CD4-positive, alpha-beta T cell treated with Interleukin-6 at 100 ng/mL for 8 hours (primary cell): ENCODE measurements at places on chromosomes 7 and 10.

DNA sequence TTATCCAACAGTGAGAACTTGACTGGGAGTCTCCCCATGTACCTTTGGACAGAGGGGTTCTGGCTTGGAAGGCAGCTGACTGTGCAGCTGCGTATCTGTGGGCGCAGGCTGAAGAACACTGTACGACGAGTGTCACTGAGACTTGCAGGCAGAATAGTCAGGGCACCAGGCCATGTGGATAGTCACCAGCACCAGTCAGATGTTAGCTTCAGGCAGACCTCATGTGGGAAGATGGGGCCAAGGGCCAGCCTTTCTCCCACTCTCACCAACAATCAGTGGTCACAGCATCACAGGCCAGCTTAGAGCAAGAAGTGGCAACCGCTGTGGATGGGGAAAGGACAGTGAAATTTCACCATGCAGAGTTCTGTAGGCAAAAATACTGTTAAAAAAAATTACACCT is 43.4 kb upstream of the GJD4 start:
- DNase-seq: no peak

GRCh38 chr10:102832248-102832647 is 5.0 kb downstream of the CYP17A1 start:
- no peak for DNase-seq

GRCh38 chr10:54478601-54479000 is 322.4 kb downstream of the PCDH15 start:
- no peak for DNase-seq

DNA sequence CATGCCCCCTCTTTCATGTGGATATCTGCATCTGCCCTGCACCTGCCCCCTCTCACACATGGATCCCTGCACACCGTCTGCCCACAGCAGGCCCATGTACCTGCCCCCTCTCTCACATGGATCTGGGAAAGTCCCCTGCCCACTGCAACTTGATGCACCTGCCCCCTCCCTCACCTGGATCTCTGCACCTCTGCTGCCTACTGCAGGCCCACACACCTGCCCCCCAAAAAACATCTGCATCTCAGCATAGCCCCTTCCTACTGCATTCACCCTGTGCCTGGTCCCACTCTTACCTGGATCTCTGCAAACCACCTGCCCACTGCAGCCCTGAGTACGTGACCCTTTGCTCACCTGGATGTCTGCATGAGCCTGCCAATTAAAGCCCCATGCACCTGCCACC is 479.8 kb downstream of the PTPRN2 start:
- no peak for DNase-seq

GRCh38 chr7:17907014-17907413 is 33.3 kb downstream of the SNX13 start:
- no peak for DNase-seq

GRCh38 chr10:68561865-68562649 is 1.9 kb downstream of the TET1 start:
- no peak for DNase-seq

GRCh38 chr7:158941821-158942605 is 85.7 kb downstream of the DYNC2I1 start:
- DNase-seq: no peak

DNA sequence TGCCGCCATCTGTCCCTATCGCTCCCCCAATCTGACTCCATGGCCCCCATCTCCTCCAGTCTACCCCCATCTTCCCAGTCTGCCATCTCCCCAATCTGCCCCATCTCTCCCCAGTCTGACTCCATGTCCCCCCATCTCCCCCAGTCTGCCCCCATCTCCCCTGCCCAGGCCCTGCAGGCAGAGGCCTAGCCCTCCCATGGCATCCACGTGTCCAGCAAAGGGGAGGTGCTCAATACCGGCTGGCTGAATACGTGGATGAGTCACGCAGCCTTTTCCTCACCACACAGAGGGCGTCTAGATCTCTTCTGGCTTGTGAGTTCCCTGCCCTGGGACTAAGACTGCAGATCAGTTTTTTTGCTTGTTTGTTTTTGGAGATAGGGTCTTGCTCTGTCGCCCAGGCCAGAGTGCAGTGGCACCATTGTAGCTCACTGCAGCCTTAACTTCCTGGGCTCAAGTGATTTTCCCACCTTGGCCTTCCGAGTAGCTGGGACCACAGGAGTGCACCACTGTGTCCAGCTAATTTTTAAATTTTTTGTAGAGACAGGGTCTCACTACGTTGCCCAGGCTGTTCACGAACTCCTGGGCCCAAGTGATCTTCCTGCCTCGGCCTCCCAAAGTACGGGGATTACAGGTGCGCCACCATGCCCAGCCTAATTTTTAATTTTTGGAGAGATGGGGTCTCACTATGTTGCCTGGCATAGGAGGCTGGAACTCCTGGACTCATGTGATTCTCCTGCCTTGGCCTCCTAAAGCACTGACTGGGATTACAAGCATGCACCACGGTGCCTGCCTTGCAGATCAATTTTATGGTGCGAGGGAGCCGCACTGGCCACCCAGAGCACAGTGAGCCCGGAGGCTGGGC is 15.3 kb upstream of the GPR146 start:
- peak; percentile 66 for DNase-seq

DNA sequence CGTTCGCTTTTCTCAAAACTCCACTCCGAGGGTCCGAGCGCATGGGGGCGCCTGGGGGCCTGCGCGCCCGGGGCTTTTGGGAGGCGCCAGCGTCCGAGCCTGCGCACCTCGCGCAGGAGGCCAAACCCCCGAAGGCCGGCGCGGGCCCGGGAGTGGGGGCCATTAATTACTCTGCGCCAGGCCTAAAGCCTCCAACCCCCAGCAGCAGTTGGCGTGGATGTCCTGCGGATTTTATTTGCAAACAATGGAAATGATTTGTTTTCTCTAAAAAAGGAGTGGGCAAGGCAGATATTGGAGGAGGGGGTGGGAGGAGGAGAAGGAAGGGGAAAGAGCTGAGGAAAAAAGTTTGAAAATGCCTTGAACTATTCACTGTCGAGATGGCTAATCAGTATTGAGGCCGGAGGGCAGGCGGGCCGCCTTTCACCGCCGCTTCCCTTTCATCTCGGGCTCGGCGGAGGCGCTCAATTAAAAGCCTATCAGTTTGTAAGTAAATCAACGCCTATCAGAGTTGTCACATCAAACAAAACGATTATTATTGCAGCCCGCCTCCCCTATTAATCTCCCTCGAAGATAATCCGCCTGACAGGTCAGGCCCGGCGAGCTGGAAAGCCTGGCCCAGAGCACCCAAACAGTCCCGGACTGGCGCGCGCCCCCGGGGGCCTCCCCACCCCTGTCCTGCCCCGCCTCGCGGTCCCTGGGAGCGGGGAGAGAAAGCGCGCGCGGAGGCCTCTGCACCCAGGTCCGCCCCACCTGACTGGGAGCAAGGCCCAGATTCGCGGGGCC is 3.4 kb upstream of the ZNF503 start:
- DNase-seq: no peak

DNA sequence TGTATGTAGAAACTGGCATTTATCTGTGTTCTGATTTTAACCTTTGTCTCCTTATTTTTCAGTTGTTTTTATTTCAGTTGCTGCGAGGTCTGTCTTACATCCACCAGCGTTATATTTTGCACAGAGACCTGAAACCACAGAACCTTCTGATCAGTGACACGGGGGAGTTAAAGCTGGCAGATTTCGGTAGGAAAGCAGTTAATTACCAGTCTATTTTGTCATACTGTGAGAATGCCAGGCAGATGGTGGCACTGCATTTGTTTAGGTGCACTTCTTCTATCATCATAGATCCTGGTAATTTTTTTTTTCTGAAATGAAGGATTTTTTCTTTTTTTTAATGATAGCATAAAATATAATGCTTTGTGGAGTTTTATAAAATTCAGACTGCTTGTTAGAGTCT is 321.4 kb downstream of the CDK14 start:
- DNase-seq: no peak

- DNase-seq: no peak
Observed at GRCh38 chr7:105073143-105073542, 59.1 kb downstream of the KMT2E start.

- no peak for DNase-seq
Observed at GRCh38 chr7:112571852-112572607, 91.2 kb downstream of the LSMEM1 start.

GRCh38 chr10:66836057-66836456 is 89.8 kb upstream of the LRRTM3 start:
- DNase-seq: no peak

GRCh38 chr7:105691082-105691679 is 109.9 kb upstream of the EFCAB10 start:
- DNase-seq: peak; percentile 62

- no peak for DNase-seq
Observed at GRCh38 chr10:51932530-51932929, 233.1 kb upstream of the CSTF2T start.

GRCh38 chr10:47237316-47238260 is 62.4 kb upstream of the GDF10 start:
- no peak for DNase-seq

DNA sequence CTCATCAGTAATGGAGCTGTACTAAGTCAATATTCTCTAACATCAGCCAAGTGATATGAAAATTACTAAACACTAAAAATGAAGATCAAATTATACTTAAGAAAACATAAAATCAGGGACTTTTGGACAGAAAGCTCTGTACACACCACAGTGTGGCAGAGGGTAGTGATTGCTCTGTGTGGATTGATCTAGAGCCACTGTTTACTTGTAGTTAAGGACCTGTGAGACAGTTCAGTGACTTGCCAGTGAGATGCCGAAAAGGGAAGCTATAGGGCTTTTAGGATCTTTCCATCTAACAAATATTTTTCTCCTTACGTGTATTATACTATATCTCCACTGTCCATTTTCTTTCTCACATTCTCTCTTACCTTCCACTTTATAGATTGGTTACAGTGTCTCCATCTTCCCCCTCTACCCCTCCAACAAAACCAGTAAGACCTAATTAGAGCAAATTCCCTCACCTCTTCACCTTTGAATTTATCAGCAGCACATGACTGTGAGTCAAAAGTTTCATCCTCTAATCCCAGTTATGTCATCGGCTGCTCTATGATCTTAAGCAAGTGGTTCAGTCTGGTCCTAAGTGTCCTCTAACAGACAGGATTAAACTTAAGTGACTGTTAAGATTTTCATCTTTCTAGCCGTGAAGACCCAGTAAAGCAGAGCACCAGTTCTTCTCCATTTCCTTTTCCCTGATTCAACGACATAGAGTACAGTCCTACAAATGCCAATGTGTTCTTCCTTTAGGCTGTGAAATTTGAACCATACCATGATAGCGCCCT is 6.9 kb downstream of the PIK3CG start:
- no peak for DNase-seq

GRCh38 chr10:24882047-24882698 is 70.2 kb downstream of the PRTFDC1 start:
- peak; percentile 73 for DNase-seq

- DNase-seq: no peak
Observed at GRCh38 chr10:109173121-109173520, 750.2 kb downstream of the XPNPEP1 start.

GRCh38 chr10:15461353-15462108 is 90.4 kb upstream of the FAM171A1 start:
- DNase-seq: no peak

DNA sequence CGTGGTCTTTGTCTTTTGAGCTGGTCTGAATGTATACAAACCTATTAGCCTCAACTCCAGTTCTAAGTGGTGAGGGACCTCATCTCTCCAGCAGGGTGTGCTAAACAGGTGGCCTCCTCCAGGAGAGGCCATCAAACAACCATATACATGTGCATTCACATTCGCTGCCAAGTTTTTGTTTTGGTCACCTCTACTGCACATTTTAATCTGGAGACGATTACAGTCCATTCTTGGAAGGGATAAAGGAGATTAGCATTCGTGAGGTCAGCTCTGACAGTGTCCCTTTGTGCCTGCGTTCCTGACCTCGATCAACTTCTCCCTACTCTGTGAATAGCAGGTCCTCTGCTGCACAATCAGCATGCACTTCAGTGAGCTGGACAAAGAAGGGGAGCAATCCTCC is 60.8 kb downstream of the RHOBTB1 start:
- no peak for DNase-seq

DNA sequence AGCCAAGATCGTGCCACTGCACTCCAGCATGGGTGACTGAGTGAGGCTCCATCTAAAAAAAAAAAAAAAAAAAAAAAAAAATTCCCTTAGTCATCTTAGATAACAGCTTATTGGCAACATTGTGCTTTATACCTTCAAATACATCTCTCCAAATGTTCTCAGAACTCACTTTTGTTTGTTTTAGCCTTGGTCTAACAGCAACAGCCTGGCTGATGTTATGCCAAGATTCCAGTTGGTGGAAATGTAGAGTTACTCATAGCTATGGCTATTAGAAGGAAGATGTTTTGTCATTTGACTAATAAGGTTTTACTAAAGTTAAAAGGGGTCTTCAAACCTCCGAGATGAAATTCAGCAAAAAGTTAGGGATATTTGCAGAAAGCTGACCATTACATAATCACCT is 481.4 kb downstream of the NEBL start:
- DNase-seq: no peak

DNA sequence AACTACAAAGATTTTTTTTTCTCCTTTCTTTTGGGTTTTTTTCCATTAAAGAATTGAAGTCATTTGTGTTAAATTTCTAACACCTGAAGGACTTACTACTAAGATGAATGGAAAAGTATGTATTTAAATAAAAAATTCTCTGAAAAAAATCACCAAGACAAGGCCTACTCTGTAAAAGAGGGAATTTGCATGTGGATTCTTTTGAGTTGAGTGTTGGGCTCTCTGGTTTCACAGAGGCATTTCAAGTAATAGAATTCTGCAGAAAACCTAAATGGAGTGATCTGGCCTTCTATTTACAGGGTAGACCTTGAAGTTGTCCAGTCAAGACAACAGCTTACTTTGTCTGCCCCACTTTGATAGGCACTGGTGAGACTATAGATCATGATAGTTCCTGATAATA is 4.1 kb downstream of the LRRC17 start:
- no peak for DNase-seq

DNA sequence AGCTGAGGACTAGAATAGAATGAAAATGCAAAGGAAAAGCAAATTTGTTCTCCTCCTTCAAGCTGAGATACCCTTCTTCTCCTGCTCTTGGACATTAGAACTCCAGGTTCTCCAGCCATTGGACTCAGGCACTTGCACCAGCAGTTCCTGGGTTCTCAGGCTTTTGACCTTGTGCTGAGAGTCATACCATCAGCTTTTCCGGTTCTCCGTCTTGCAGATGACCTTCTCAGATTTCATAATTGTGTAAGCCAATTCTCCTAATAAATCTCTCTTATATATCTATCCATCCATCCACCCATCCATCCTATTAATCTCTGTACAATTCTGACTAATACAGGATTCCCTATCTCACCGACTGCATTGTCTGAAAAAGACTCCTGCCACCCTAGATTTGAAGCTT is 108.3 kb downstream of the AHR start:
- no peak for DNase-seq

- DNase-seq: no peak
Observed at GRCh38 chr7:134246347-134246746, 70.4 kb downstream of the SLC35B4 start.

- no peak for DNase-seq
Observed at GRCh38 chr10:35959252-35959651, 317.2 kb upstream of the FZD8 start.

- no peak for DNase-seq
Observed at GRCh38 chr7:110399421-110399820, 691.5 kb upstream of the LRRN3 start.

DNA sequence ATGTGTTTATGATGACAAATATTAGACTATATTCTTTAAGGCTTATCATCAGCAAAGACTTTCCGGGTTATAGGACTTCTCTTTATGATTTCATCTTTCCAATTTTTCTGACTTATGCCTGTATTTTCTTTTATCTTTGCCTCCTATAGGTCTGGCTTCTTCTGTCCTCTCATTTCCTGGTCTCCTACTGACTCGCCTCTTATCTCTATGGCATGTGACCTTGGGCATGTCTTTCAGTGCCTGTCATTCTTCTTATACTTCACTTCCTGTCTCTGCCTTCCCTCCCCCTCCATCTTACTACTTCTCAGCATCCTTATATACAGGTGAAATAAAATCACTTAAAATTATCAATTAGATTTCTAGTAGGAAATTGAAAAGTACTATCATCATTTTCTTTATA is 42.2 kb downstream of the PCDH15 start:
- DNase-seq: no peak
